ENCODE measurements at places on chromosomes 11 and 22.

GRCh38 chr11:100789500-100789899, 102.4 kb downstream of the ARHGAP42 start:
- DNase-seq: no peak

DNA sequence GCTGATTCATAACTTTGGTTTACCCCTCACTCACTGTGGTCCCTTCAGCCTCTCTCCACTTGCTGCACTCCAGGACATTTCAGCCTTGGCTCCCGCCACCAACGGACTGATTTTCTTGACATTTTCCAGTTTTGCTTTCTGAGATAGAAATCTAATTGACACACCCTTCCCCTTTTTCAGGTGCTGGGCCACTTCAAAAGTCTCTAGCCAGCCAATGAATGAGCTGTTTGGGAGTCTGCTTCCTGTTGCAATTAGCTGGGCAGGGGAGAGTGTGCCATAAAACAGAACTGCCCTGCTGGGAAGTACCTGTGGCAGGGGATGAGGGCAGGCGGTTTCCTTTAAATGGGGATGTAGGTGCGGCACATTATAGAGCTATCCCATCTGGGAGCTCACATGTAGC, 21.1 kb upstream of the PLET1 start:
- DNase-seq: peak; percentile 17

DNA sequence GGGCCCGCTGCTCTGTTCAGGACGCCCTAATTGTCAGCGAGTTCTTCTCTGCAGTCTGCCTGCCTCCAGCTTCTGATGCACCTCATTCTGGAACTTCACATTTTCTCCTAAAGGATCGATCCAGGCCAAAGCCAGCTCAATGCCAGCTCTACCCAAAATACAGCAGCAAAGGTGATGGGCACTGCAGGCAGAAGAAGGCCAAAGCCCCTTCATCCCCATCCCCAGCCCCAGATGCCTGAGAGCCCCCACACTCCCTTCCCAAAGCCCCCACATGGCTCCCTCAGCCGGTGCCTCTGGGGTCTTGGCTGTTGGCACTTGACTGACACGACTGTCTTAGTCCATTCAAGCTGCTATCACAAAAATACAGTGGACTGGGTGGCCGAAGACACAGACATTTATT, 410.3 kb downstream of the BRD1 start:
- DNase-seq: no peak

DNA sequence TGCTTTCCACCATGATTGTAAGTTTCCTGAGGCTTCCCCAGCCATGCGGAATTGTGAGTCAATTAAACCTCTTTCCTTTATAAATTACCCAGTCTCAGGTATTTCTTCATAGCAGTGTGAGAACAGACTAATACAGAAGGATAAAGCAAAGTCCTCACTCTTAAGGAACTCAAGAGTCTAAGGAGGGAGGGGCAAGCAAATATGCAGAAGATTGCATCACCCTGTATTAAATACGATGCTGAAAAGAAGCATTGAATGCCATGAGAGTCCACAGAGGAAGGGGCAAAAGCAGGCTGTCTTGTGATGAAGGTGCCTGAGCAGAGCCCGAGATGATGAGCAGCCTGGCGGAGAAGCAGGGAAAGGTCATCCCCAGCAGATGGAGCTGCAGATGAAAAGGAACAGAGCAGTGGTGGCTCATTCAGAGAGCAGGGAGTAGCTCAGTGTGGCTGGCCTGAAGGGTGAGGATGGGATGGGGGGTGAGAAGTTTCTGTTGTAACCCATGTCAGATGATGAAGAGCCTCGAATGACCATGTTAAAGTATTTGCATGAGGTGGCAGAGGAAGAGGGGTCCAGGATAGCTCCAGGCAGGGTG, 6.3 kb upstream of the IZUMO1R start:
- DNase-seq: no peak

GRCh38 chr11:124233376-124233775, 7.5 kb upstream of the OR8G1 start:
- DNase-seq: no peak

GRCh38 chr11:118838905-118839553, 44.7 kb upstream of the CXCR5 start:
- peak; percentile 16 for DNase-seq

- no peak for DNase-seq
These were observed 3.7 kb downstream of the LYVE1 start for GRCh38 chr11:10564696-10565318.

DNA sequence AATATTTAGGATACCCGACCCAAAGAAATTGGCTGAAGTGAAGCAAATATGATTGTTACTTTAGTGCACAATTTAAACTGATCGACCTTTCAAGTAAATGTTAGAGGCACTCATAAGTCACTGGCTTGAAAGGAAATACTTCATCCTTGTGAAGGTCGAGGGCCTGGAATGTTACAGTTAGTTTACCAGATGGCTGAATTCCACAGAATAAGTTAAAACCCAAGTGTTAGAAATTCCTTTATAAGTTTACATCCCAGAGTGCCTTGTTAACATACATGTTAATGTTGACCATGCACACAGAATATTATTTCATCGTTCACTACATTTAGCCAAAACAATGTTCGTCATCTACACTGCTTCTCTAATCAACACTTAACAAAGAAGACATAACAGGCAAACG, 235.5 kb upstream of the ANO3 start:
- no peak for DNase-seq

DNA sequence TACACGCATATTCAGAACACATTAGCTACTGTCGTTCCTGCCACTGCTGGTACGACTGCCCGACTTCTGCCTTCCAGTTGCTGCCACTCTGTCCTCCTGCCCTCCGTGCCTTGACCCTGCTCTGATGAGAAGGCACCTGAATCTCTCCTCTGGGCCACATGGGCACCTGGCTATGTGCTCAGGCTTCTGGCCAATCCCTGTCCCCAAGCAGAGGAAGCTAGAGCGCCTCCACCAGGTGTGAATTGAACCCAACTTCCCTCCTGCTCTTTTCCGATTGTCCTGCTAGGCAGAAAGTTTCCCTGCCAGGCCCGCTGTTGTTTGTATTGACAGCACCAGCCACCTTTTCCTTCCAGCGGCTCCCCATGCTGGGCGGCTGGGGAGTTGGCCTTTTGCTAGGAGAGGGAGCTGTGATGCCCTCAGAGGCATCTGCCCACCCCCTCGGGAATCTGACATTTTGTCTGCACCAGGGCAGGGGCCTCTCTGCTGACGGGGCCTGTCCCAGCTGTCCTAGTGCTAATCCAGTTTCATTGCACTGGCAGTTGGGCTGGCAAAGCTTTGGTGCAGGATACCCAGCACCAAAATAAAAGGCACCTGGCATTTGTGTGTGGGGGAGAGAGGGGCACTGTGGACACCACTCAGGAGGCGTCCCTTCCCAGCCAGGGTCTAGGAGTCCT, 118.0 kb downstream of the GRIK4 start:
- no peak for DNase-seq

- DNase-seq: peak; percentile 25
These were observed 85.5 kb downstream of the ENTHD1 start for GRCh38 chr22:39808081-39808480.

Measured in CD4-positive, alpha-beta T cell treated with Interleukin-4 for 1 hour (primary cell).